ENCODE measurements at places on chromosomes 11 and 22.

GRCh38 chr22:18110194-18110953, at the start of gene TUBA8:
TSS of gene TUBA8 (plus strand) at chr22:18110809. CDS start at chr22:18110866, 57 bp downstream.
- no peak for DNase-seq

DNA sequence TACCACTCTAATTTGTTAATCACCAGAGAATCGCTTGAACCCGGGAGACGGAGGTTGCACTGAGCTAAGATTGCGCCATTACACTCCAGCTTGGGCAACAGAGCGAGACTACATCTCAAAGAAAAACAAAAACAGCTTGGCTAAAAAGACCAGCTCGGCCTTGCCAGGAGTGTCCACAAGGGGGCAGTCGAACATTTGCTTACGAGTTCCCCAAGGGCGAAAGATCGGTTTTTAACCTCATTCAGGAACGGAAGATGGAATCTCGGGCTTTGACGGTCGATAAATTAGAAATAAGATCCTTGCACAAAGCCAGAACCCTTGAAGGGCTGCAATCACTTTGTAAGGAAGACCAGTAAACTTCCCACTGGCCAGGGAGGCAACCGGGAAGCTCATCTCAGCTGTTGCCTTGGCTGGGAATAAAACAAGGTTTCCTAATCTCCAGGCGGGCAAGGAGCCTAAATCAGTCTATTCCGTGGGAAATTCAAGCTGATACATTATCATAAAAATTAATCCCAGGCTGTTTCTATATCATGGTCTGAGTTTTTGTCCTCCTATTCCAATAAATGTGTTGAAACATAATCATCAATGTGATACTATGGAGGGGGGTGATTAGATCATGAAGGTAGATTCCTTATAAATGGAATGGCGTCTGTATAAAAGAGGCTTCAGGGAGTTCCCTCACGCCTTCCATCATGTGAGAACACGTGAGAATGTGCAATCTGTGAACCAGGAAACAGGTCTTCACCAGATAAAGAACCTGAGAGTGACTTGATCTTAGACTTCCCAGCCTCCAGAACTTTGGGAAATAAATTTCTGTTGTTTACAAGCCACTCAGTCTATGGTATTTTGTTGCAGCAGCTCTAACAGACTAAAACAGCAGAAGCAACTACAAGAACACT, 14.9 kb upstream of the SLC29A2 start:
- DNase-seq, result peak; percentile 66

- DNase-seq, result no peak
Observed at GRCh38 chr11:71097506-71098240, 154.7 kb downstream of the SHANK2 start.

DNA sequence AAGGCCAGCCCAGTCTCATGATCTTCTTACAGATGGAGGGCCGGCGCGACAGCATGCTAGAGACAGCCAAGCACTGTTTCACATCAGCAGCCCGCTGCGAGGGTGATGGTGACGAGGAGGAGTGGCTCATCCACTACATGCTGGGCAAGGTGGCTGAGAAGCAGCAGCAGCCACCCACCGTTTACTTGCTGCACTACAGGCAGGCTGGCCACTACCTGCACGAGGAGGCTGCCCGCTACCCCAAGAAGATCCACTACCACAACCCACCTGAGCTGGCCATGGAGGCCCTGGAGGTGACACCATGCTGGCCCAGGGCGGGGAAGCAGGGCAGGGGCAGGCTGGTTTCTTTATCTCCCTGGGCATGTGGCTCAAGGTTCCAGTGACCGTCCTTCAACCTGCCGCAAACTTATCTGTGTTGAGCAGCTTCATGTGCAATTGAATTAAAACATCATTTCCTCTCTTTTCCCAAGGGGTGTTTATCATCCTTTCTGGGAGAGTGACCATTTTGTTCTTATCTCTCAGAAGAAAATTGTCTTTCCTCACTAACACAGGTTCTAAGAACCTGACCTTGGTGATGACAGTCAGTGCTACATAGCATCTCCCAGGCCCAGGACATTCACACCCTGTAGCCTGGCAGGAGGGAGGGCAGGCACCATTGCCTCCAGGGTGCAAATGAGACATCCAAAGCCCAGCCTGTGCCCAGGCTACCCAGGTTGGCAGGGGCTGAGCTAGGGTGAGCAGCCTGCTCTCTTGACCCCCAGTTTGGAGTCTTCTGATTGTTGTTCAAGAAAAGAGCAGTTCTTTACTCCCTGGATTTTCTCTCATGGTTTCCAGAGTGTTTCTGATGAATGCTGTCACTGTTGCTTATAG, 80.7 kb downstream of the CABIN1 start:
- no peak for DNase-seq

GRCh38 chr11:83648610-83649527, 362.7 kb upstream of the CCDC90B start:
- no peak for DNase-seq

- no peak for DNase-seq
Observed at GRCh38 chr11:70574725-70575347, 176.5 kb downstream of the CTTN start.

DNA sequence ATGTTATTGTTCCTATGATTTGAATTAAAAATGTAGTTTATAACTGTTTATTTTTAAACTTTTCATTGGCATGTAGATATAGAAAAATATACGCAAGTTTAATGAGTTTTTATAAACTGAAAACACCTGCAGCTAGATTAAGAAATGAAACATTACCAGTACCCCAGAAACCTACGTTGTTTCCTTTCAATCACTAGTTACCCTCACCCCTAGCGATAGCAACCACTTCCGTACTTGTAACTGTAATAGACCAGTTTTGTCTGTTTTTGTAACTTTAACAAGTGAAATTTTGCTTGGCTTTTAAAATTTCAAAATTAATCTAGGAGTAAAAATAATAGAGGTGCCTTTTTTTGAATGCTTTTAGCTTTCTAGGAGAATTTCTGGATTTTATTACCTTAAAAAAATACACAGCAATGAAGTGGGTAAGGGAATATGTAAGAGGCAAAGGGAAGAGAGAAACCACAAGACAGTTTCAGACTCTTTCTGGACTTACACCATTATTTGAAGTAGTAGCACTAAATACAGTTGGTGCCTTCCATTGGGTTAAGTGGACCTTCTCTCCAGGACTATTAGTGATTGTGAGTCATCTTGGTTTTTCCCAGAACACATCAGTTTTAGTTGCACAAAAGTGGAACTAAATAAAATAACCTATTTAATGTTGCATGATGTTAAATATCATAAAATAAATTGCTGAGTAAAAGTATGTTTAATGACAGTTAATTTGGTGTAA, 18.7 kb upstream of the NAT10 start:
- DNase-seq, result no peak

DNA sequence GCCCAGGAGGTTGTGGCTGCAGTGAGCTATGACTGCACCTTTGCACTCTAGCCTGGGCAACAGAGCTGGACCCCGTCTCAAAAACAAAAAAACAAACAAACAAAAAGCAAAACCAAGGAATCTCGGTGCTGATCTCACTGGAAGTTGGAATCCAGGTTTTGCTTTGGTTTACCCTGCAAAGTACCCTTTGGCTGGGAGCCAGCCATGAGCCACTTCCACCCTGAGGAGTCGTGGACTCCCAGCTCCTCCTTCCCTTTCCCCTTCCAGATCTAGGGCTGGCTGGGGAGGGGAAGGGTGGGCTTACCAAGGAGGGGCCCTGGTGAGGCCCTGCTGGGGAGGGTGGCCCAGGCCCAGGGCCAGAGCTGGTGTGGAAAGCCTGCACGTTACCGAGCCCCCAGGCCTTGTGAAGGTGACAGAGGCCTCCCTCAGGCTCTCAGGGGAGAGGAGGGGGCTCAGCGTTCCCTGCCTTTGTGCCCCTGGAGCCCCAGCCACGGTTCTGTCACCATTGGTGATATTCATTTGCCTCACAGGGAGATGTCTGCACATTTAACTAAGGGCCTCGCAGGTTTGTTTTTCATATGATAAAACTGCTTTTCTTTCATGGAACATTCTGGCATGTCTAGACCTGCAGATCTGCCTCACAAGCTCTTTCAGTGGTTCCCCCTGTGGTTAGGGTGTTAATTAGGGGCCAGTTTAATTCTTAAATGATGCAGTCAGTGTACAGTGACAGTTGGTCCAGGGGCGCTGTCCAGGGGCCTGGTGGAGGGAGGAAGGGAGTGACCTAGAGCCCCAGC, 29.0 kb downstream of the FBLN1 start:
- DNase-seq, result no peak

- no peak for DNase-seq
Observed at GRCh38 chr11:45737056-45737455, 67.9 kb upstream of the SLC35C1 start.

- no peak for DNase-seq
Observed at GRCh38 chr11:93574638-93575220, 31.5 kb upstream of the SMCO4 start.

GRCh38 chr11:10818594-10818993, 9.9 kb upstream of the EIF4G2 start:
- no peak for DNase-seq

GRCh38 chr22:19679522-19680101, 34.7 kb upstream of the SEPTIN5 start:
- peak; percentile 7 for DNase-seq

GRCh38 chr11:58594826-58595225, 16.0 kb downstream of the ZFP91 start:
- DNase-seq, result no peak

DNA sequence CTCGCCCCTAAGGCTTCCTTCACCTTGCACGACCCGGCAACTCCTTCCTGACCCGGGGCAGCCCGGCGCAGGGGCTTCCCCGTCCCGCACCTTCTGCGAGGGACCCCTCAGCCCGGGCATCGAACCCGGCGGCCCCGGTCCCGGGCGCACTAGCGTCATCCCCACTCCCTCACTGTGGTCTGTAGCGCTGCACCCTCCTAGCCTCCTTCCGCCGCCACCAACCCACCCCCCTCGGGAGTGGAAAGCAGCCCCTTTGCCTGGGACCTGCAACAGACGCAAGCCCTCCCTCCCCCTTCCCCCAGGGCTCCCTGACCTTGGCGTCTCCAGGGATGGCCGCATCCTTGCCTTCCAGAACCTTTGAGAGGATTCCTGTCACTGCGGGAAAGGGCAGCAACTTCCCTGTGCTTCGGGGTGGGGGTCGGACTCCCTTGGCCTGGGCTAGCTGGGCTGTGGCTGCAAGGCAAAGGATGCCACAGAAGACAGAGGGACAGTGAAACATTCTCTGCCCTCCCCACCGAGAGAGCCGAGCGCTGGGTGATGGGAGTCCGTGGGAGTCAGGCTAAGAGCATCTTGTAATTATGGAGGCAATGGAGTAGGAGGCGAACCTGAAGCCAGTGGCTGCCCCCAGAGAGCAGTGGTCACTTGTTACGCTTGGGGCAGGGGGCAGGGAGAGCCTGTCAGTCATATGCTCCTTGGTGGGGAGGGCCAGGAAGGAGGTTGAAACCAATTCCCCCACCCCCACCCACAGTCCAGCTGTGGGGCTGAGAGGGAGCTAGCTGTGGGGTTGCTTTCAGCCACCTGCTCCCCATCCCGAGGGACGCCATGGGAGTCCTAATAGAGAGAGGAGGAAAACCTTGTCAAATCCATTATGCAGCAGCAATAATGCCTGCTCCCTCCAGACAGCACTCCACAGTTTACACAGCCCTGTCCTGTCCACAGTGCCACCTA, 920 bp downstream of the TMEM132A start:
- DNase-seq, result no peak

DNA sequence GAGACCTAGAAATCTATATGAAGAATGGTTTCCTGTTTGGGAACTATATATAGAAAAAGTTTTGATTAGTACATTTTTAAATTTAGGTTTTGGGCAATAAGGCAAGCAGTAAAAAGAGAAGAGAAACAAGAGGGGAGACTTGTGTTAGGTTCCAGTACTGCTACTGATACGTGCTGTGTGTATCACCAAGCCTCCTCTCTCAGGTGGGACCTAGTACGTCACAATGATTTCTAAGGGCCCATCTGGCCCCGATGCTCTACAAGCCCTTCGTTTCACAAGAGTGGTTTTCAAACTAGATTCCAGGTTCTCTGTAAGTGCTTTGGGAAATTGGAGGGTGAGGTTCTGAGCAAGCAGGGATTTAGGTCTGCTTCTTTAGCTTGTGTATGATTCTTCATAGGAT, 39.2 kb downstream of the USP35 start:
- no peak for DNase-seq

- DNase-seq, result peak; percentile 13
Observed at GRCh38 chr11:83157594-83158356, 844 bp downstream of the PCF11 start.

DNA sequence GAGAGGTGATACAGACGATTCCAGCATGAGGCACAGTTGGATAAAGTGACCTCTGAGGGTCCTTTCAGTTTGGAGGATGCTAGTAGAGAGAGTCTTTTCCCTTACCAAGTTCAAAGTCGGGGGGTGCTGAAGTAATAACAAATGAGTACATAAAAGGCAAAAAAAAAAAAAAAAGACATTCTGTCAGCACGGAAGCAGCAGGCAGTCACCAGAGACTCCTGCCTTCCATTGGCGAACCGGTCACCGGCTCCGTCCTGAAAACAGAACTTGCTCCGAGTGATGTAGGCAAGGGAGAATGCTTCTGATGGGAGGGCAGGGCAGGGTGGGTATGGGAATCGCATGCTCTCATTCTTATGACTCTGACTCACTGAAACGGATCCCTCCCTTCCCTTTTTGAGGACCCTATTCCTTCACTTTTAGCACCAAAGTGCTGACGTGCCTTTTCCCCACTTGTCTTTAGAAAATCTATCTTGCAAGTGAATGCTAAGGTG, 65.9 kb downstream of the PRR5L start:
- no peak for DNase-seq

- no peak for DNase-seq
Observed at GRCh38 chr11:7787239-7787638, 9.5 kb downstream of the OR5P2 start.

DNA sequence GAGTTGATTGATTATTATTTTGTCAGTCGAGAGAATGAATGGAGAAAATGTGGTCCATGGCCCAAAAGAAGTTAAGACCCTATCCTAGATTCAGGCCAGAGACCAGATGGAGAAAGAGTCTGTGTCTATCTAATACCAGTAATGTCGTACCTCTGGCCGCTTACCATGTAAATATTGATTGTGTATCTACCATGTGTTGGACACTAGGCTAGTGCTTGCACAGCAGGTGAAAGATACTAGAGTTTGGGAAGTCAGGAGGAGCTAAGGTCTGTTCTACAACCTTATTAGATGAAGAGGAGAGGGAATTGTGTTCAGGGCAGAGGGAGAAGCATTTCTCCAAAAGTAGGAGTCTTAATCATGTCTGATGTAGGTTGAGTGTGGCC, 31.8 kb downstream of the PIK3IP1 start:
- DNase-seq, result no peak

- DNase-seq, result no peak
Observed at GRCh38 chr11:35012467-35013191, 96.2 kb downstream of the PDHX start.

GRCh38 chr22:18976197-18976751, 40.2 kb upstream of the PRODH start:
- DNase-seq, result no peak

Data from stimulated activated CD8-positive, alpha-beta memory T cell treated with anti-CD3 and anti-CD28 coated beads, Interleukin-4, amount 100 ng/mL, for 1 hour (primary cell).